ENCODE measurements at places on chromosomes 2 and 18. TPM values are rescaled to one million over a fixed set of nuclear protein-coding genes. Genes with fewer than 3 reads are reported as not detected.
A peak's percentile ranks its signal among the peaks of the same experiment; 100 is the strongest.

SPP2 gene
- not detected for total RNA-seq

NFU1 gene
- 25.0 TPM for total RNA-seq

PTPRN gene
- total RNA-seq = not detected

SCN2A gene
- total RNA-seq = not detected

IDH1 gene
- total RNA-seq = 223 TPM

TOGARAM2 gene
- not detected for total RNA-seq

CLEC4F gene
- not detected for total RNA-seq

CNGA3 gene
- not detected for total RNA-seq

- H3K4me1 ChIP-seq = no peaks in the 10 kb centered on the region
- DNase-seq = no peak
- no peaks in the 10 kb centered on the region for H3K36me3 ChIP-seq
- H3K27me3 ChIP-seq = no peaks in the 10 kb centered on the region
- no peak overlapping the region for H3K4me3 ChIP-seq
These were observed 172.8 kb upstream of the SESTD1 start for GRCh38 chr2:179437430-179437829.

GRCh38 chr18:2407961-2408360, 163.3 kb downstream of the METTL4 start:
- H3K4me3 ChIP-seq = no peak overlapping the region
- no peaks in the 10 kb centered on the region for H3K36me3 ChIP-seq
- H3K4me1 ChIP-seq = peaks cover 6% of the 10 kb centered on the region
- H3K27ac ChIP-seq = no peak overlapping the region
- no peak for DNase-seq

DNA sequence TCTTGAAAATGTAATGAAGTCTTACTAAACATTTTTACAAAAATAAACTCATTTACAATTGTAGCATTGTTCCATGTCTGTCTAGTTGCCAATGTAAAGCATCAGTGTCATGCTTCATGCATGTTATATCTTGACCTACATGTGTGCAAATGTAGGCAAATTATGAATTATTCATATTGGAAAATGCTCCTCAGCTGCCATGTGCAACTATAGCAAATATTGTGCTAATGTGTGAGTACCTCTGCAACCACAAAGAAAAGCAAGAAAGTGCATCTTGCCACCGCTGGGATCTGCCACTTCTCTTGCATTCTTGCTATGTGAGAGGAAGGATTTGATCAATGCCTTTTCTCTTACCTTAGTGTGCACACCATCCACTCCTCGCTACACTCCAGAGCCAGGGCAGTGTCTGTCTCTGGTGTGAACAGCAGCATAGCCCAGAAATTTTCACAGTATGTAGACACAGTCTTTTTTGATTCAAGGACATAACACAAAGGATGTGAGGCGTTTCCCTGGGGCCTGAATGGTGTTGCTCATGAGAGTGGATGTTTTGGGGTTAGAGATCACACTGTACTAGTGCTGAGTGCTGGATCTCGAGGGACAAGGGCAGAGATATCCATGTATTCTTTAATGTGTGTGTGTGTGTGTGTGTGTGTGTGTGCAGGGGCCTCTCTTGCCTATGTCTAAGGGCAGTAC, 47.6 kb upstream of the HAAO start:
- peak overlapping the region; percentile 48 for H3K27ac ChIP-seq
- no peaks in the 10 kb centered on the region for H3K36me3 ChIP-seq
- no peak for DNase-seq
- peaks cover 6% of the 10 kb centered on the region for H3K4me1 ChIP-seq
- H3K4me3 ChIP-seq = no peak overlapping the region

DNA sequence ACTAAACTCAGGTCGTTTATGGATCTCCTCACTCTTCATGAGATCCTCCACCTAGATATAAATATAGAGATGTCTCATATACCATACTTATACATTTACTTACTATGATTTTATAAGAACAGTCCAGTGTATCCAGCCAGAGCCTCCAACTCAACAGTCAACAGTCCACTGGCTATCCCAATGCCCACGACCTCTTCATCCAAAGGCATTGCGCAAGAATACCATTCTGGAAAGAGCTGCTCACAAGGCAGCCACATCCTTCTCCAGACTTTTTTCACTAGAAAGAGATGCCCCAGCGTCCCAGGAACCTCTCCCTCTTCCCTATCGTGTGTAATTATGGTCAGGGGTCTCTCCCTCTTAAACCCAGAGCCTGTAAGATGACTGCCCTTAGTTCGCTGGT, 448.8 kb downstream of the LRATD1 start:
- H3K4me3 ChIP-seq = no peak overlapping the region
- H3K36me3 ChIP-seq = no peaks in the 10 kb centered on the region
- H3K27ac ChIP-seq = no peak overlapping the region

GRCh38 chr18:433298-433697, 67.2 kb downstream of the COLEC12 start:
- H3K36me3 ChIP-seq = no peaks in the 10 kb centered on the region
- no peak for DNase-seq
- no peaks in the 10 kb centered on the region for H3K4me1 ChIP-seq
- no peak overlapping the region for H3K4me3 ChIP-seq

DNA sequence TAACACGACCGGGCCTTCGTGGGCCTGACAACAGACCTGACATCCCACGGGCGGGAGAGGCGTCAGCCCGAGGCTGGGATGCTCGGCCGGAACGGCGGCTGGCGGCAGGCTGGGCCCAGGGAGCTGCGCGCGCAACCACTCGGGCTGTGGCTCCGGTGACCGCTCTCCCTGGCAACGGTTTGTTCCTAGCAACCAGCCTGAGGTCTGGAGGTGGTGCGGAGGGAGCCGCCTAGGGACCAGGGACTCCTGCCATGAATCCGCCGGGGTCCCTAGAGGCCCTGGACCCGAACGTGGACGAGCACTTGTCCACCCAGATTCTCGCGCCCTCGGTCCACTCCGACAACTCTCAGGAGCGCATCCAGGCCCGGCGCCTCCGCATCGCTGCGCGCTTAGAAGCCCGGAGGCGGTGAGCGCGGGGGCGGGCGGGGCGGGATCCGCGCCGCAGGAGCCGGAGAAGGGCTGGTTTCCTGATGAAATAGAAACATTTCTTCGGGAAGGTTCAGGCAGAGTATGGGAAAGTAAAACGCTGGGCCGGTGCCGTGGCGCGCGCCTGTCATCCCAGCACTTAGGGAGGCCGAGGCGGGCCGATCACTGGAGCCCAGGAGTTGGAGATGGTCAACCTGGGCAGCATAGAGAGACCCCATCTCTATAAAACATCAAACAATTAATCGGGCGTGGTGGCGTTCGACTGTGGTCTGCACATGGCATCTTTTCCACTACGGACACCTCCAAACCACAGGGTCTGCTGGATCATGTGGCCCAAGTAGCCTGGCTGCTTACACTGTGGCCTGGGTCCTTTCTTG, at the start of gene DRC1:
Gene DRC1, plus strand, starts transcription at position 182 of the 803 bp plus-strand sequence. Its CDS starts 70 bp downstream, at position 252.
- no peaks in the 10 kb centered on the region for H3K27me3 ChIP-seq
- no peak for DNase-seq
- no peak within 1 kb of the TSS for H3K27ac ChIP-seq
- H3K4me1 ChIP-seq = peaks cover 35% of the 10 kb centered on the region
- H3K36me3 ChIP-seq = no peaks in the 10 kb centered on the region
- H3K4me3 ChIP-seq = peak within 1 kb of the TSS; percentile 20

GRCh38 chr18:69626643-69627242, 226.1 kb downstream of the DOK6 start:
- H3K27ac ChIP-seq = no peak overlapping the region
- DNase-seq = no peak
- no peak overlapping the region for H3K4me3 ChIP-seq

DNA sequence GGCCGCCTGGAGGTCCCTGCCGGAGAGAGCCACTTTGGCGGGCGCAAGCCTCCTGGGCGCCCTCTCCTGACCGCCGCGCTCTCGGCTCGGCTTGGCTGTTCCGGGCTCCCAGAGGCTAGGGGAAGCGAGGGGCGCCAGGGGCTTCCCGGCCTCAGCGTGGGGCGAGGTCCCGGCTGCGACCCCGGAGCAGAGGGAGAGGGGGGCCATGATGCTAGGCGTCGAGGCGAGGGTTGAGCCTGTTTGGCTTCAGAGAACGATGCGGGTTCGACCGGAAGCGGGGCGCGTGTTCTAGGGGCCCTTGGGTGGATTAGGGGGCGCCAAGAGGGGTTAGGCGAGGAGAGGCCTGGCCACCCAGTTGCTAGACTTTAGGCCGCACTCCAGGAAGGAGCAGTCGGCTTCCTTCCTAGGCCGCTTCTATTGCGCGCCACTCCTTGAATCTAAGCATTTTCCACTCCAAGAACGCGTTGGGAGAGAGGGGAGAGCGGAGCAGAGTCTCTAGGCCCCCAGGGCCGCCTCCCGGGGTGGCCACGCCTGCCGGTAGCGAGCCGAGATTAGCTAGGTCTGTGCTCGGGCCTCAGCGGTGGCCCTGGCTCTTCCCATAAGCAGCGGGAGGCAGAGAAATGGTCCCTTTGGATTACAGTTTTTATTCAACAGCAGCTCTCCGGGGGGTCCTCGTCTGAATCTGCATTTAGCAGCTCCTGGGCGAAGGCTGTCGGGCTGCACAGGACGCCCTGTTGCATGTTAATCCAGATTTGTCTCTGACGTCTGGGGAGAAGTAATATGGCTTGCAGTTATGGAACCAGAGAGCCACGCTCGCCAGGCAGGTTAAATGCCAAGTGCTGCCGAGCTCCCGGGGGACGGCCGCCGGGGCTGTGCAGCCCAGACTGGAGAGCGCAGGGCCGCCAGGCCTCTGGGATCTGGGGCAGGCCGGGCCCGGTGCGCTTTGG, 11.3 kb downstream of the MEIS1 start:
- no peak for DNase-seq
- H3K4me1 ChIP-seq = peaks cover 29% of the 10 kb centered on the region
- peaks cover 5% of the 10 kb centered on the region for H3K36me3 ChIP-seq
- H3K27me3 ChIP-seq = peaks cover 12% of the 10 kb centered on the region

- no peak overlapping the region for H3K4me3 ChIP-seq
- no peak for DNase-seq
- H3K4me1 ChIP-seq = no peaks in the 10 kb centered on the region
These were observed 160.8 kb upstream of the KYNU start for GRCh38 chr2:142716463-142717242.

GRCh38 chr2:12304564-12305171, 412.1 kb upstream of the TRIB2 start:
- no peaks in the 10 kb centered on the region for H3K27me3 ChIP-seq
- no peak for DNase-seq
- no peaks in the 10 kb centered on the region for H3K36me3 ChIP-seq

DNA sequence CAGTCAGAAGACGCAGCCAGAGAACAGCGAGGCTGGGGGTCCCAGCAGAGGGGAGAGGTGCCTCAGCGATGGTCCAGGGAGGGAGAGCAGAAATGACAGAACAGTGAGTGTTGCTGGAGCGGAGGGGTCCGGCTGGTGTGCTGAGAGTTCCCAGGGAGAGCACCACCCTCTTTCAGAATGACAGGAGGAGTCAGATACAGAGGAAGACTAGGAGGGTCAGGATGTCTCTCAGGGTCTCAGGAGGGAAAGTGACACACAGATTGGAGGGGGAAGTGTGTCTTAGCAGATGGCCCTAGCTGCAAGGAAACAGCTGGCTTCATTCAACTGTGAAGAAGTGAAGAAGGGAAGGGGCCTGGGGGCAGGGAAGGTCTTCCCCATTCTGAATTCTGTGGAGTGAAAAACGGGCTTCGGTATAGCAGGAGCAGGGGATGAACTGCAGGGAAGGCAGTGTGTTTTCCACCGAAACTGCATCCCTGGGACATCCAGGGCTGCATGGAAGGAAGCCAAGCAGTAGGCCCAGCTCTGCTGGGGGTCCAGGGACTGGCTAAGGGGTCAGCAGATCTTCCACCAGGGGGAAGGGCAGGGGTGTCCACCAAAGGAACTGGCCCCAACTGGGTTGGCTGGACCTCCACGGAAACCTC, 90.0 kb upstream of the OTOS start:
- H3K36me3 ChIP-seq = no peaks in the 10 kb centered on the region
- H3K4me3 ChIP-seq = no peak overlapping the region
- no peaks in the 10 kb centered on the region for H3K27me3 ChIP-seq
- no peak for DNase-seq

DNA sequence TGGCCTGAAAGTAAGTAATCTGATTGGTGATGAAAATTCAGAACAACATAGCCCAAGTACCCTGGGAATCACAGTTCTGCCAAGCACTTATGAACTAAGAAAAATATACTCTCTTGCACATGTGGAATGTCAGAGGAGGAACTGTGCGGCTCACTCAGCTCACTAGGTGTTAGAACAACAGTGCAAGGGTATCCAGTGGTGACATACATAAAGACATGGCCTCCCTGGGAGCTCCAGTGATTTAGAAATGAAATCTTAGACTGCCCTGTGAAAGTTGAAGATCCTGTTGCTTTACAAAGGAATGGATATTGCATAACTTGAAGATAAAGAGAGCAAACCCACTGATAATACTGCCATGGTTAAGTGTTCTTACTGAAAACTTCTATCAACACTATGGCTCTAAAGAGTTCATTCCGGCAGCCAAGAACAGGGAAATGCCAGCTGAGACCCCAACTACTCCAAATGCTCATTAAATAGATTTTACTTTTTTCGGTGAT, 246.2 kb downstream of the ARHGAP15 start:
- H3K36me3 ChIP-seq = no peaks in the 10 kb centered on the region
- DNase-seq = no peak
- no peak overlapping the region for H3K27ac ChIP-seq
- no peak overlapping the region for H3K4me3 ChIP-seq
- no peaks in the 10 kb centered on the region for H3K4me1 ChIP-seq
- no peaks in the 10 kb centered on the region for H3K27me3 ChIP-seq

DNA sequence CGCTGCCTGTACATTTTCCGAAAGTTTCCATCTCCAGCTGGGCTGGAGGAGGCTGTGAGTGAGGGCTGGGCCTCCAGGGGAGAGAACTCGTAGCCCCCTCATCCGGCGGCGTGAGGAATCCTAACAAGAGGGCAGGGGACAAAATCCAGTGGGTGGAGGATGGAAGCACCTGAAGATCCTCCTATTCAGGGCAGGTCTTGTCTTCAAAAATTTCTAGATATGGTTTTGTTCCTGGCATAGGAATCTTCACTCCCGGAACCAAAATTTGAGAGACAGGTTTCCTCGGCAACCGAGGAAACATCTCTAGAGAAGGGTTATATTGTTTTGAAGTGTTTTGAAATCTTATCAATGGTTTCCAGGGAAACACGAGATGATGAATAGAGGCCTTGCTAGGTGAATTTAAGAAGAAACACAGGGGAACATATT, 136.7 kb downstream of the SH3BP4 start:
- DNase-seq = no peak
- no peak overlapping the region for H3K4me3 ChIP-seq
- H3K27me3 ChIP-seq = peaks cover 22% of the 10 kb centered on the region
- peaks cover 6% of the 10 kb centered on the region for H3K4me1 ChIP-seq
- H3K27ac ChIP-seq = no peak overlapping the region

DNA sequence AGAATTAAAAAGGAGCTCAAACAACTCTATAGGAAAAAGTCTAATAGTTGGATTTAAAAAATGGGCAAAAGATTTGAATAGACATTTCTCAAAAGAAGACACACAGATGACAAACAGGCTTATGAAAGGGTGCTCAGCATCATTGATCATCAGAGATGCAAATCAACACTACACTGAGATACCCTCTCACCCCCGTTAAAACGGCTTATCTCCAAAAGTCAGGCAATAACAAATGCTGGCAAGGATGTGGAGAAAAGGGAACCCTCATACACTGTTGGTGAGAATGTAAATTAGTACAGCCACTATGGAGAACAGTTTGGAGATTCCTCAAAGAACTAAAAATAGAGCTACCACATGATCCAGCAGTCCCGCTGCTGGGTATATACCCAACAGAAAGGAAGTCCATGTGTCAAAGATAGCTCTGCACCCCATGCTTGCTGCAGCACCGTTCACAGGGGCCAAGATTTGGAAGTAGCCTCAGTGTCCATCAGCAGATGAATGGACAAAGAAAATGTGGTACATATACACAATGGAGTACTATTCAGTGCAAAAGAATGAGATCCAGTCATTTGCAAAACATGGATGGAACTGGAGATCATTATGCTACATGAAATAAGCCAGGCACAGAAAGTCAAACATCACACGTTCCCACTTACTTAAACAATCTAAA, 46.7 kb upstream of the B3GNT7 start:
- H3K4me1 ChIP-seq = no peaks in the 10 kb centered on the region
- no peak overlapping the region for H3K4me3 ChIP-seq
- H3K36me3 ChIP-seq = no peaks in the 10 kb centered on the region
- no peak overlapping the region for H3K27ac ChIP-seq
- DNase-seq = no peak
- no peaks in the 10 kb centered on the region for H3K27me3 ChIP-seq
